ENCODE measurements at places on chromosomes 6 and 20.

- no peak for DNase-seq
Measured at GRCh38 chr20:5612581-5613301, 137.5 kb upstream of the SHLD1 start.

DNA sequence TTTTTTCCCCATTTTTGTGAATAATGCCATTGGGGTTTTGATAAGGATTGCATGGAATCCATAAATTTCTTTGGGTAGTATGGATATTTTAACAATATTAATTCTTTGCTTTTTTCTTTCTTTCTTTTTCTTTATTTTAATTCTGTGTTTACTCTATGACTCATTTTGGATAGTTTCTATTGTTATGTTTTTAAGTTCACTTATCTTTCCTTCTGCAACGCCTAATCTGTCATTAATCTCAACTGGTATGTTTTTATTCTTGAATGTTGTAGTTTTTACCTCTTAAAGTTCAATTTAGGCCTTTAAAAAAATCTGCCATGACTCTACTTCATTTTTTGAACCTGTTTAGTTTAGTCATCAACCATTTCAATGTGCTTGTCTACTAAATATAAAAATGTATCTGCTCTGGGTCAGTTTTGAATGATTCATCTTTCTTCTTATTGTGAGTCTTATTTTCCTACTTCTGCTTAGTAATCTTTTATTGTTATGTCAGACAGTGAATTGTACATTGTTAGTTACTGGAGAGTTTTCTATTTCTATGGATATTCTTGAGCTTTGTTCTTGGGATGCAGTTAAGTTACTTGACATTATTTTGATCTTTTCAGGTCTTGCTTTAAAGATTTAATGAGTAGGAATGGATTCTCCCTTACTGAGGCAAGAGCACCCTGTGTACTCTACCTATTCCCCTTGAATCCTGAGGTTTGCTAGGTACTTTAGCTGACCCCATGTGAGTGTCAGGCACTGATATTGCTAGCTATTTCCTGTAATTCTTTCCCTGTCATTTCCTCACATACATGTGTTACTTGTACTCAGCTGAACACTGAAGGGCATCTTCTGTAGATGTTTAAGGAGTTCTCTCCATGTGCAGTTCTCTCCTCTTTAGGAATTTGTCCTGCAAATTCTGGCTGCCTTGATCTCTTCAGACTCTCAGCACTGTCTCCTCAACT lies 104.2 kb downstream of the TFAP2B start:
- DNase-seq, result no peak

DNA sequence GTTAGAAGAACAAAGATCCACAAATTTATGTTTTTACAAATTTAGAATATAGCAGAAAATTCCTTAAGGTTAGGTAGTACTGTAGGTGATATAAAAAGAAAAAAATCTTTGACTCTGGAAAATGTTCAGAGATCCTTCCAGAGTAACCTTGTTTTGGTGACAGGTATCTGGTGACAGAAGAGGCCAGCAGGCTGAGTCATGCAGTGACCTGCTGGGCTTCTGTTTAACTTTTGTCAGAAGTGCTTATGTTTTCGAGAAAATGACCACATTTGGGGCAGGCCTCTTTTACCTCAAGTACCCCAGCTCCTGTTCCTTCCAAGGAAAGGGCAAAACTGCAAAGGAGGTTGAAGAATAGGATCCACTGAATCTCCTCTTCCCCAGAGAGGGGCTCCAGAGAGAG lies 10.5 kb upstream of the CLDN20 start:
- no peak for DNase-seq

- DNase-seq, result no peak
Measured at GRCh38 chr6:116208056-116208785, 45.7 kb downstream of the TSPYL4 start.

DNA sequence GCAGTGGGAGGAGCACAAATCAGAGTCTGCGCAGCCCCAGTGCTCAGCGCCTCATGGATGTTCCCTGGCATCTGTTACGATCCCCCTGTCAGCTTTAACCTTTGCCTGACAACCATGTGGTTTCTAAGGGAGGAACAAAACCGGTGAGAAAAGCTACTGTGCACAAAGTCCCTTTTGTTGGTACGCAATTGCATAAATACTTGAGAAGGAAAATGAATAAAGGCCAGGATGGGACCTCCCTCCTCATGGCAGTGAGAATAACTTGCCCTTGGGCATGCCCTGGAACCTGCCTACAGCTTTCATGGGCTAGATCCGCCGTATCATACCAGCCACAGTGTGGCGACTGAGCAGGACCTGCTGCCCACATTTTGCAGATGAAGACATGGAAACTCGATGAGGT lies 81.0 kb downstream of the RIN2 start:
- DNase-seq, result no peak

Data from tibial nerve (tissue), 4 donors.